ENCODE measurements at places on chromosomes 7 and 10. TPM values are rescaled to one million over a fixed set of nuclear protein-coding genes. Genes with fewer than 3 reads are reported as not detected.

RET gene
- not detected for polyA plus RNA-seq

FANK1 gene
- polyA plus RNA-seq: 2.3 TPM

TCAF2 gene
- 2.9 TPM for polyA plus RNA-seq

LLCFC1 gene
- not detected for polyA plus RNA-seq

- DNase-seq: no peak
Observed at GRCh38 chr10:33674491-33674890, 340.0 kb upstream of the NRP1 start.

SPACDR gene
- 0.12 TPM for polyA plus RNA-seq

DNA sequence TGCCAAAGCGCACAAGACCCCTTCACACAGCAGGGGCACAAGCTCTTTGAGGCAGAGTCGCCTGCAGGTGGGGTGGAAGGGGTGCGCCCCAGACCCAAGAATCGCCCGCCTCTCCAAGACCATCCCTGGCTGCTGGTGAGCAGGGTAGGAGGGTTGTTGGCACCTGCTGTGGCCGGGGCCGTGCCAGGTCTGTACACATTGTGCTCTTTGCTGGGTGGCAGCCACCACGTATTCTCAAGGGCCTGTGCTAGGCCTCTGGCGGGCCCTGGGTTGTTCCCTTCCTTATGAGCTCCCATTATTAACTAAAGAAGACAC is 84.4 kb downstream of the LHPP start:
- no peak for DNase-seq

RNF133 gene
- not detected for polyA plus RNA-seq

DNA sequence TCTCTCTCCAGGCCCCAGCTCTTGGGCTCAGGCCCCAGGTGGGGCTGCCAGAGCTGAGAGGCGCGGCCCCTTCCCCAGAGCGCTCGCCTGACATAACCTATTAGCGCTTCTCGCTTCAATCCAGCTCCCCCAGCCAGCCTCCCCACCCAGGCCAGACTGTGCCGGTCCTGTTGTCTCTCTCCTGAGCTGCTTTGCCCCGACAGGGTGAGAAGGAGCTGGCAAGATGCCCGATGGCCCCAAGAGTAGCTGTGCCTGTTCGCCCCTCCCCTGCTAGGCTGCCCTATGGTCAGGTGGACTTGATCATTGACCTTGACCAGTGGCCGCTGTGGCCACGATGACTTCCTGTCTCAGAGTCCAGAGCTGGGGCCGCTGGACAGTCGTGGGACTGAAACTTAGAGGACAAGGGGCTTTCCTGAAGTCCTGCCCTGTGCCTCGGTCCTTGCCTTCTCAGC is 9.1 kb downstream of the TMEM270 start:
- no peak for DNase-seq

Data from K562 (cell line).